T-helper 2 cell treated with Interferon-gamma antibody and Interleukin-4, amounts not matched to agents 5 μg/mL and 100 μg/mL, for 36 hours (primary cell): ENCODE measurements at places on chromosomes 16 and 17.
A peak's percentile ranks its signal among the peaks of the same experiment; 100 is the strongest.

DNA sequence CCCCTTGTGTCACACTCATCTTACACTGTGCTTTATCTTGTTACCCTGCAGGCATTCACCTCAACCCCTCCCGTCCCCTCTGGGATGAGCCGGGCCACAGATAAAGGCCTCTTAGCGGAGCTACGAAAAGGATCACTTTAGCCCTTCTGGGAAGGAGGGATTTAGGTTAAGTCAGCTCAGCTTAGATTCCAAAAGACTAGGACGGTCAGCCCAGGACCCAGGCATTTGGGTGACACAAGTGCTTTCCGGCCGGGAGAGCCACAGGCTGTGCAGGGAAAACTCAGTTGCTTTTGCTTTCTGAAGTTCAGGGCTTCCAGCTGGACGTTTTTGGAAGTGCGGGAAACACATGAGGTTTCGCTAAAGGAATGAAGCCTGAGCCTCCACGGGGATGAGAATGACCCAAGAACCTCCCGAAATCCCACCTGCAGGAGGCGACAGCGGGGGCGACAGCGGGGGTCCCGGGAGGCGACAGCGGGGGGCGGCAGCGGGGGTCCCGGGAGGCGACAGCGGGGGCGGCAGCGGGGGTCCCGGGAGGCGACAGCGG is 11.6 kb upstream of the METRNL start:
- no peak for DNase-seq

GRCh38 chr17:40074175-40074512 is 11.4 kb downstream of the THRA start:
- no peak for DNase-seq

DNA sequence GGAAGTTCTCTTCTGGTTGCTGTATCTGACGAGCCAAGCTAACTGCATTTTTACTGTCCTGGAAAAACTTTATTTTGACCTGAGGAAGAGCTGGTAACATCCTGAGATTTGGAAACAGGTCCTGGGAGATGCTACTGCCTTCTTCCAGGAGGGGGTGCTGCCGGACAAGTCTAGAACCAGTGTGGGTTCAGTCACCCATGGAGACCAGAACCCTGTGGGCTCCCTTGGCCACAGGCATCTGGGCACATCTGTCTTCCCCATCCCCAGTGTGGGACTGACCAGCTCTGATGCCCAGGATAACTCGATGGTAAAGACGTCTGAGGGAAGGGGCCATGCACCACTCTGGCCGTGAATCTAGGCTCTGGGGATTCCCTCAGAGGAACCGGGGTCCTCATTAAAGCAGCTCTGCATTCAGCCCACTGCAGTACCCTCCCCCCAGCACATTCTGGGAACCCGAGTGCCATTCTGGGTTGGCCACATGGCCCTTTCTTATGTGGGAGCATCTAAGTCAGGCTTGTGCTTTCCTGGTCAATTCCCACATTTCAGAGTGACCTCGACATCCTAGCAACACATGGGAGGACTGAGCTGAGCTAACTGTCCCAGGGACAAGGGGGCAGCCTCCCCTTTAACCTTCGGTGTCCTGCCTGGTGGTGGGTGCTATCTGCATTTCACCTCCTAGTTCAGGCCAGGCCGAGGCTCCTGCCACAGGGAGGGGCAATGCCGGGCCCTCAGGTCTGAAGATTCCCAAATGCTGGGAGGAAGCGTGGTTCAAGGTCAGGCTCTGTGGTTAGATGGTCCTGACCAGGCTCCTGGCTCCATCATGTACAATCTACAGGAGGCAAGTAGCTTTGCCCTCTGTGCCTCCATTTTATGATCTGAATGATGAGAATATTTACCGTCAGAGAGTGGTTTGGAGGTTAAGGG is 6.4 kb downstream of the C16orf86 start:
- no peak for DNase-seq

- no peak for DNase-seq
Observed at GRCh38 chr17:50922107-50922506, 56.0 kb upstream of the TOB1 start.

- DNase-seq, result no peak
Observed at GRCh38 chr16:79122343-79122742, 478.2 kb downstream of the MAF start.

DNA sequence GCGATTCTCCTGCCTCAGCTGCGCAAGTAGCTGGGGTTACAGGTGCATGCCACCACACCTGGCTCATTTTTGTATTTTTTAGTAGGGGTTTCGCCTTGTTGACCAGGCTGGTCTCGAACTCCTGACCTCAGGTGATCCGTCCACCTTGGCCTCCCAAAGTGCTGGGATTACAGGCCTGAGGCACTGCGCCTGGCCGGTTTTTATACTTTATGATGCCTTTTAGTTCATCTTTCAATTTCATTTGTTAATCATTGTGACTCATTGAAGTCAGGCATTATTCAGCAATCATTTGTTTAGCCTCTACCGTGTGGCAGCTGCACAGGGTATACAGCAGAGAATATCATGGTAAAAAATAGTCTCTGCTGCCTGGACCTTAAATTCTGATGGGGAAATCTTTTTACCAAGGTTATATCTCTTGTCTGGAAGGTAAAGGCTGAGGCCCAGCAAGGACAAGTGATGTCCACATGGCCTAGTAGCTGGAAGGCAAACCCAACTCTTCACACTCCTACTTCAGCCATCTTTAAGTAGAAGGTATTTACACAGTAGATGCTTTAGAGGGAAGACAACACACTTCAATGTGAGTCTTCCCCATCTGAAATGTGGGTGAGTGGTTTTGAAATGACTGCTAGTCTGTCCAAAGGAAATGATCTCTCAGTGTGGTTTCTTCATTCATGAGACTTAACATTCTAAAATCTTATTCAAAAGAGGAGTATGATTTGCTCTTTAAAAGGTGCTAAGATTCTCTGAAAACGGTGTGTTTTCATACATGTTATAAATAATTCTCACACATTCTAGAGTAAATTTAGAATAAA is 2.4 kb downstream of the PRPSAP2 start:
- DNase-seq, result peak; percentile 54
